ENCODE measurements at places on chromosomes 11 and 22. TPM values are rescaled to one million over a fixed set of nuclear protein-coding genes. Genes with fewer than 3 reads are reported as not detected.

IGF2 gene
- total RNA-seq, result 27.6 TPM

RBM14 gene
- 87.0 TPM for total RNA-seq

DNA sequence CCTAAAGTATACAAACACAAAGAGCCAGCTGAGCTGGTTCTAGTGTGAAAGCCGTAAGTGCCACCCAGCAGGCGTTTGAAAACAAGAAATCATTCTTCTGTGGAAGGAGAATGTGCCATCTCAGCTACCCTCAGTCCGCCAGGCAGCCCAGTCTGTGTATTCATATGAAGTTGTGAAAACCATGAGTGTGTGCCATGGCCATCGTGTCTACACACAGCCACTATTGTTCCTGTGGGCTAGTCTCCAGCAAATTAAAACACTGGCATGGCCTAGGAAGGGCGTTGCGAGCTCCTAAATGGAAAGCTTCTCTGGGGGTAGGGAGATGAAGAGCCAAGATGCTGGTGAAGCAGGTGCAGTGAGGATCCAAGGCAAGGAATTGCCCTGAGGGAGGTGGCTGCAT, 51.5 kb upstream of the HORMAD2 start:
- no peak for DNase-seq

- DNase-seq, result no peak
Measured at GRCh38 chr11:67370351-67371076, 2.9 kb downstream of the CLCF1 start.

DNA sequence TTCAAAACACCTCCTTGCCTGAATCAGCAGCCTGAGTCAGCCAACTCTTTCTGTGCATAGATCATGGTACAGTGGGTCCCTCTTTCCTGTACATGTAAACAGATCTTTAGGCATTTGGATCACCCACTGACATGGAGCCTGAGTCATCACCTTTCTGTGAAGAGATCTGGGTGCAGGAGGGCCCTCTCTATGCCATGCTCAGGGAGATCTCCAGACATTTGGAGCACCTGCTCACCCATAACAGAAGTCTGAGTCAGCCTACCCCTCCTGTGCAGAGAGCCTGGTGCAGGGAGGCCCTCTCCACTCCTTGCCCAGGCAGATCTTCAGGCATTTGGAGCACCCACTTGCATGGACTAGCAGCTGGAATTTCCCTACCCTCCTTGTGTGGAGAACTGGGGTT, 56.2 kb upstream of the GLYAT start:
- DNase-seq, result no peak

DNA sequence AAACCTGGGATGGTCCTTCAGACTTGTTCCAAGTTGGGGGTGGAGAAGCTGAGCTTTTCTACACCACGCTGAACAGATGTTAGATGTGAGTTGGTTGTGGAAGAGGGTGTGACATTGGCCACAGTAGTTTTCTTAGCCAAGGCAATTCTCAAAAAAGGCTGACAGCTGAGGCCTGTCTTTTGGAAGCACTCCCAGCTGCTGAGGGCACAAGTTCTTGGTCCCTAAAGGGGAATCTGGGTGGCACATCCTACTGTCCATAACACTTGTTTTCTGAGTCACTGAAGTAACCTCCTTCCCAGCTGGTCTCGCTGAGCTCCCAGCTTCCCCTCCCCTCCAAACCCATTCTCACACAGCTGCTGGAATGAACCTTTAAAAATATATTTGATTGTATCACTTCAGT, 375.7 kb upstream of the KIRREL3 start:
- no peak for DNase-seq

- DNase-seq, result no peak
Measured at GRCh38 chr22:26681395-26681821, 24.0 kb downstream of the MIAT start.

- DNase-seq, result no peak
Measured at GRCh38 chr11:118247041-118247440, 5.1 kb downstream of the MPZL3 start.

Data from mucosa of descending colon (tissue), 3 donors.